Thymus (tissue), 14 donors: ENCODE measurements at places on chromosomes 3 and 15. TPM values are rescaled to one million over a fixed set of nuclear protein-coding genes. Genes with fewer than 3 reads are reported as not detected.
A peak's percentile ranks its signal among the peaks of the same experiment; 100 is the strongest.

Gene SAMMSON
- total RNA-seq: under 0.01 TPM

Gene PPP1R14D
- 0.14 TPM for total RNA-seq

Gene ABCC5
- total RNA-seq: 13.8 TPM

Gene SLC24A5
- total RNA-seq: 0.05 TPM

Gene TIGIT
- total RNA-seq: 5.8 TPM

GRCh38 chr3:29454161-29454611 is 173.3 kb downstream of the RBMS3 start:
- H3K27ac ChIP-seq: no peak overlapping the region
- DNase-seq: no peak
- H3K4me1 ChIP-seq: no peaks in the 10 kb centered on the region

GRCh38 chr3:47012342-47013230 is 33.1 kb downstream of the NBEAL2 start:
- H3K27ac ChIP-seq: peak overlapping the region; percentile 17
- no peak for DNase-seq
- H3K4me1 ChIP-seq: peaks cover 69% of the 10 kb centered on the region
- peaks cover 41% of the 10 kb centered on the region for H3K36me3 ChIP-seq

DNA sequence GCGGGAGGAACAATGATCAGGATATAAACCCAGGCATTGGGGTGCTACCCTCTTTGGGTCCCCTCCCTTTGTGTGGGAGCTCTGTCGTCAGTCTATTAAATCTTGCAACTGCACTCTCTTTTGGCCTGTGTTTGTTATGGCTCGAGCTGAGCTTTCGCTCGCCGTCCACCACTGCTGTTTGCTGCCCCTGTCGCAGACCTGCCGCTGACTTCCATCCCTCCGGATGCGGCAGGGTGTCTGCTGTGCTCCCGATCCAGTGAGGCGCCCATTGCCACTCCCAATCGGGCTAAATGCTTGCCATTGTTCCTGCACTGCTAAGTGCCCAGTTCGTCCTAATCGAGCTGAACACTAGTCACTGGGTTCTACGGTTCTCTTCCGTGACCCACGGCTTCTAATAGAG is 1443.7 kb upstream of the CADM2 start:
- no peaks in the 10 kb centered on the region for H3K36me3 ChIP-seq
- no peak for DNase-seq
- no peak overlapping the region for H3K4me3 ChIP-seq
- no peak overlapping the region for H3K27ac ChIP-seq

DNA sequence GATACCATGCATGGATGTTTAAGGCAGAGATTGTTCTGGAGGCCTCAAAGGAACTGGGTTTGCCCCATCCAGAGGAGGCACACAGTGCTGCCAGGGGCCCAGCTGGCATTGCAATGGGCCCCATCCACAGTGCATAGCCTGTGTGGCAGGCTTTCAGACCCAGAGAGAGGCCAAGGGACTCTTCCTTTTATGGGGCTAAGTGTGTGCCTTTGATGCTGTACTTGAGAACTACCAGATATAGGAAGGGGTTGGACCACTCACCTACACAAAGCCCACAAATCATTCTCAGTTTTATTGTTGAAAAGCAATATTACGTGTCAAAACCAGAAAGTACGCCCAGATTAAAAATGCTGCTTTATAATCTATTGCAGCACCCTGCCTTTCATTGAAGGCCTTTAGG is 134.9 kb downstream of the EPHB1 start:
- H3K27me3 ChIP-seq: no peaks in the 10 kb centered on the region
- no peak overlapping the region for H3K27ac ChIP-seq
- H3K36me3 ChIP-seq: no peaks in the 10 kb centered on the region
- H3K4me1 ChIP-seq: peaks cover 21% of the 10 kb centered on the region
- DNase-seq: no peak

DNA sequence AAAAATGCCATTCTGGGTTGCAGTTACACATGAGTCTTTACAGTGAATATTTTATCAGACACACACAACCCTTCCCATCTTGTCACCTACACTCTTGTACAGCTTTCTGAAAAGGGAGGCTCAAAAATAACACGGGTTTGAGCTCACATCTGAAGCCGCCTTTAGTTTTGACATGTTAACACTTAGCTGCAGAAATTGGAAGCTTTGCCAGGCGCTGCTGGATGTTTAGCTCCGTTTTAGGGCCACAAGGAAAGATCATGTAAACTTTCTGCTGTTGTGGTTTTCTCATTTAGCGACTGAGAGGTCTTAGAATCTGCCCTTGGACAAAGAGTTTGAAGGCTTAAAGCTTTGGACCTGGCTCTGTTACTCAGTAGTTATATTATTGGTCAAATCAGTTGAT is 120.1 kb downstream of the OXNAD1 start:
- H3K4me3 ChIP-seq: no peak overlapping the region
- H3K4me1 ChIP-seq: peaks cover 48% of the 10 kb centered on the region
- H3K36me3 ChIP-seq: peaks cover 3% of the 10 kb centered on the region
- no peak overlapping the region for H3K27ac ChIP-seq

DNA sequence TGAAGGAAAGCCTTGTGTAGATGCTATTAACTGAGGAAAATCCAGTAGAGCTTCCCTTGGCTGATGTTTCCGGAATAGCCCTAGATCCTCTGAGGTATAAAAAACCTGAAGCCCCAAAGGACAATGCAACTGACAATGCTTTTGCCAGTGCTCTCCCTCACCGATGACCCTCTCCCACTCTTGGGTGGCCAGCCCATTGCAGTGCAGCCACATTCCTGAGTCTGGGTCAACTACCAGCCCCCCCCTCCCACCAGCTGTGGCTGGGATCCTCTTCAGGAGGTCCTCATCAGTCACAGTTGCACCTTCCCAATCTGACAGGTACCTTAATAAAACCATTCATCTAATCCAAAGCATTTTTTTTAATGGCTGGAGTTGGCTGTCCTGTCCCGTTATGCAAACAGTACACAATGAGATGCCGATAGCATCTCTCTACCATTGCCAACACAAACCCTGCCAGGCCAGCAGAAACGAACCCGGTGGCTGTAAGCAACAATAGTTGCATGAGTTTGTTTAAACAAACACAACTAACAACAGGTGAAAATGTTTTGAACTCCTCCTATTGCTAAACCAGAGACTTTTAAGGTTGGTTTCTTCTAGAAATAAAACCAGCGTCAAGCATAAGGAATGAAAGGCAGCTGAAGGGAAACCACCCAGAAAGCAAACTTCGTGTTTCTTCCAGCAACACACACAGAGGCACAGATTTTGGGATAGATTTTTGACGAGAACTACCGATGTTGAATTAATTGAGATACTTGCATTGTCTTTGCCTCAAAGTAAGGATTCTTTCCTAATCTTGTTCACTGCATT is 128.3 kb upstream of the ARHGEF3 start:
- DNase-seq: no peak
- no peak overlapping the region for H3K4me3 ChIP-seq
- no peak overlapping the region for H3K27ac ChIP-seq
- no peaks in the 10 kb centered on the region for H3K36me3 ChIP-seq
- H3K4me1 ChIP-seq: peaks cover 23% of the 10 kb centered on the region

DNA sequence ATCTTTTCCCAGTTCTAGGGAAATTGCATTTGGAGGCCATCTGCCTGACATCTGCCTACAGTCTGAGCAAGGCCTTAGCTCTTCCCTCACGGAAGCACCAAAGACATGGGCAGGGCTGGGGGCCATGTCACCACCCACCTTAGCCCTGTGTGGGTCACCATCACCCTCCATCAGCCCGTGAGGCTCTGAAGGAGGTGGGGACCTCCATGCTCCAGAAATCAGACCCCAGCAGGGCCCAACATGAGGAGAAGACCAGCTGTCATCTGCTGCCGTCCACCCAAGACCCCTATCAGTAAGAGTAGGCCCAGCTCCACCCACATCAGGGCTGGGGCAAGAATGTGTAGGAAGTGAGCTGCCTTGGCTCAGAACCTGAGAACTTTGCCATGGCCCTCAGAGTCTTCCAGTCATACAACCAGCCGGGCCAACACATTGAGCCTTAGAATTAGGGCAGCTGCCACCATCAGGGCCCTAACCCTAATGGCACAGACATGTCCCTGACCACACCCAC is 1.9 kb downstream of the TMIE start:
- H3K36me3 ChIP-seq: no peaks in the 10 kb centered on the region
- H3K4me1 ChIP-seq: no peaks in the 10 kb centered on the region
- H3K4me3 ChIP-seq: no peak overlapping the region
- DNase-seq: no peak
- H3K27ac ChIP-seq: no peak overlapping the region

- DNase-seq: no peak
- no peak overlapping the region for H3K27ac ChIP-seq
- H3K36me3 ChIP-seq: peaks cover 6% of the 10 kb centered on the region
- no peaks in the 10 kb centered on the region for H3K4me1 ChIP-seq
- H3K27me3 ChIP-seq: no peaks in the 10 kb centered on the region
- H3K4me3 ChIP-seq: no peak overlapping the region
Measured at GRCh38 chr15:22811640-22812039, 25.2 kb downstream of the NIPA1 start.

DNA sequence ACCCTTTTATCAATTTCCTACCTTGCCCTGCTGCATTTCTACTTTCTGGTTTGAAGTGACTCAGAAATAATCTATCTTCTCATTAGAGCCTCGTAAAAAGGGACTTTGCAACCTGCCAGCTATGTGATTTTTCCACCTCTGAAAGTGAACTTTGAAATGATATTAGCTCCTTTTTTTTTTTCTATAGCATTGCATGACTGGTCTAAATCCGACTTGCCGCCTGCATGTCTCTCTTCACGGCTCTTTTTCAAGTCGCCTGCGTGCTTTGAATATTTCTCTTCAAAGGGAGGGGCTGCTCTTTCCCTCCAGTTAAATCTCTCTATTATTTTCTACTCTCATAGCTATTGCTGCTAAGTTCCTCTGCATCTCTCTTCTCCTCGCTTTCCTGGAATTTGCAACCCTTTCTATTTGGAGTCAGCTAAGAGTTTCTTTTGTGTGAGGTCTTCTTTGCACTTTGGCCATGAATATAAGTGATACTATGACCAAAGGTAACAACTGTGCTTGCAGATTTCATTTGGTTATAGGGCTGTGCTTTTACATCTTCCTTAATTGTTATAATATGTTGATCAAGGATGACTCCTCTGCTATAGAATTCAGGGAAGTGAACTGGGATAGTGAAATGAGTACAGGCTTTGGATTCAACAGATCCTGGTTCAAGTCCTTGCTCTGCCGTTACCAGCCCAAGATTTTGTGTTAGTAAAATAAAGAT is 541.1 kb downstream of the AGBL1 start:
- no peaks in the 10 kb centered on the region for H3K4me1 ChIP-seq
- H3K27ac ChIP-seq: no peak overlapping the region
- no peaks in the 10 kb centered on the region for H3K36me3 ChIP-seq
- H3K4me3 ChIP-seq: no peak overlapping the region

- no peak for DNase-seq
- H3K36me3 ChIP-seq: no peaks in the 10 kb centered on the region
- H3K27ac ChIP-seq: no peak overlapping the region
- H3K4me1 ChIP-seq: no peaks in the 10 kb centered on the region
- H3K4me3 ChIP-seq: no peak overlapping the region
Measured at GRCh38 chr15:29126208-29126536, 143.4 kb downstream of the NSMCE3 start.

DNA sequence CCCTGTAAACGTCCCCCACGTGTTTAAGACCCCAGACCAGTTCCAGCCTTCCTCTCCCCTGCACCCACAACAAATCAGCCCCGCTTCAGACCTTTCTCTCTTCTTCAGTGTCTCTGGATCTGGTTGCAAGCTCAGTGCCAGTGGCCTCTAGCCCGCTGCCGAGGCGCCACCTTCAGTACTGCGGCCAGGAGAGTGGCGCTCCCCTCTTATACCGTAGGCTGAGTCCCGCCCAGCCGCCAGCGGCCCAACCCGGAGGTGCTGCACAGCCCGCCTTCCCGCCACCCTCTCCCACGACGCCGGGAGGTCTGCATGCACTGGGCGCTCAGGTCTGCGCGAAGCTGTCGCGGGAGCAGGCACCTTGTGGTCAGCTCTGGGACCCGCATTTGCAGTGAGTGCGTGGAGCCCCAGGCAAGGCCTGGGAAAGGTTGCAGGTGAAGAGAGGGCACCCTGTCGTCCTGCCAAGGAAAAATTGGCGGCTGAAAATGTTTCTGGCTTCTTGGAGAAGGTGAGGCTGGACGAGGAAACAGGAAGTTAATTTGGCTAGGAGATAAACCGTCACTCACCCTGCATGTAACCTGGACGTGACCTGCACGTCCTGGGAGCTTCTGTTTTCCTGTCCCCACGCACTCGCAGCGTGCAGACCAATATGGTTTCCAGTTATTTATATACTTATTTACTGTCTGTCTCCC is at the start of gene C2CD4B:
Gene C2CD4B (minus strand): TSS at position 182 of the 689 bp plus-strand sequence. CDS start 301 bp downstream, outside the sequence.
- no peaks in the 10 kb centered on the region for H3K36me3 ChIP-seq
- peaks cover 60% of the 10 kb centered on the region for H3K27me3 ChIP-seq
- peaks cover 5% of the 10 kb centered on the region for H3K4me1 ChIP-seq
- no peak within 1 kb of the TSS for H3K27ac ChIP-seq

GRCh38 chr3:68773401-68773800 is 158.9 kb downstream of the TAFA4 start:
- H3K27ac ChIP-seq: no peak overlapping the region
- no peaks in the 10 kb centered on the region for H3K4me1 ChIP-seq
- H3K4me3 ChIP-seq: no peak overlapping the region
- no peak for DNase-seq
